ENCODE measurements at places on chromosomes 12 and 14.

DNA sequence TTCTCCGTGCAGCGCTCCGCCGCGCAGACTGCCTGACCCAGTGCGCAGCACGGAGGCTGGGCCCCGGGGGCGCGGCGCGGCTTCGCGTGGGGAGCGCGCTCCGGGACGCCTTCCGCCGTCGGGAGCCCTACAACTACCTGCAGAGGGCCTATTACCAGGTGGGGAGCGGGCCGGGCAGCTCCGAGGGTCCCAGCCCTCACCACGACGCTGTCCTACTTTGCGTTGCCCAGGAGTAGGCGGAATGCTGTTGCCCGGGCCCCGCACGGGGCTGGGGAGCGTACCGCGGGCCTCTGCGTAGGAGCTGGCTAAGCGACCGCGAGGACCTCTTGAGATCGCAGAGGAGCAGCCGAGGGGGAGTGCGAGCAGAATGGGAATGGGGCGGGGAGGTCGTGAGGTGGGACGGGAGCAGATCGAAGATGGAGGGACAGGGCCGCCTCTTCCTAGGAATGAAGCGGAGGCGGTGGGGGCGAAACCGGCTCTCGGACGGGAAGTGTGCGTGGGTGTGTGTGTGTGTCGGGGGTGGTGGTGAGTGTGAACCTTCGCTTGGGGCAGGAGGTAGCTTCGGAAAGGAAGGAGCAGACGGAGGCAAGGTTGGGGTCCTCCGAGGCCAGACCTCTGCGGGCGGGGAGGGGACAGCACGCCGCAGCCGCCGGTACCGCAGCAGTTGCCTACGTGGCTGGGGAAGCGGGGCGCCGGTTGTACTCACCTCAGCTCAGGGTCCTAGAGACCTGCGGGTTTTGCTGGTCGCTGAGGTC, 751 bp downstream of the P3H3 start:
- DNase-seq, result peak; percentile 82

- no peak for DNase-seq
These were observed 37.4 kb downstream of the EPS8 start for GRCh38 chr12:15751741-15752140.

GRCh38 chr12:127270193-127270592, 996.8 kb upstream of the TMEM132C start:
- DNase-seq, result no peak

DNA sequence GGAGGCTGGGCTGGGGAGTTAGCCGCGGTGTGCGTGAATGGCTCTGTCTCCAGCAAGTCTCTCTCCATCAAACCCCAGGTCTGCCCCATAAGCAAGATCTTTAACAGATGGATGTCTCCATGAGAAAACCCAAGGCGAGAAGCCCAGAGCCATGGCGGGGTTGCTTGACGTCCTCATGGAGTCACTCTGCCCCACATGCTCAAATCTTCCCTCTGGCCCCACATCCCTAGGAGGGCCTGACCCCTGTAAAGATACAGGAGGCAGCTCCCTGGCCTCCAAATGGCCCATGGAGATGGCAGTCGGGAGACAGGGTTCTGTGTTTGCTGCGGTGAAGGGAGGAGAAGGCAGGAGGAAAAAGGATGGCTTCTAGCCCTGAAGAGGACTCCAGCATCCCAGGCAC, 49.3 kb downstream of the C14orf132 start:
- DNase-seq, result peak; percentile 3
